H4 (cell line): ENCODE measurements at places on chromosomes 2 and 18.

DNA sequence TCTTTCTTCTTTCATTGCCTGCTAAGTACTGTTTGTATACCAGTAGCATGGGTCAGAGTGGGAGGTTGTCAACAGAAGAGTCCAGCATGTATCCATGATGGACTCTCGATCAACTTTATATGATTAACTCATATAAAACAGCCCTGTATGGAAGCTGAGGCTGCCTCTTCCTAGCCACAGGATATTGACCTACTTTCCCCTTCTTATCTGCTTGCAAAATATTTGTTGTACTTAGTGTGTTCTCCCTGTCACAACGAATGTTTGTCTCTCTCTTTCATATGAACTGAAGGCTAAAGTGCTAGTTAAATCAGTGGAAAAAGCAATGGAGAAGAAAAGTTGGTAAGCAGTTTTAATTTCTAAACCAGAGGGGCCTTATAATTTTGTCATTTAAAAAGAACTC, 17.8 kb downstream of the MYO1B start:
- DNase-seq = no peak

DNA sequence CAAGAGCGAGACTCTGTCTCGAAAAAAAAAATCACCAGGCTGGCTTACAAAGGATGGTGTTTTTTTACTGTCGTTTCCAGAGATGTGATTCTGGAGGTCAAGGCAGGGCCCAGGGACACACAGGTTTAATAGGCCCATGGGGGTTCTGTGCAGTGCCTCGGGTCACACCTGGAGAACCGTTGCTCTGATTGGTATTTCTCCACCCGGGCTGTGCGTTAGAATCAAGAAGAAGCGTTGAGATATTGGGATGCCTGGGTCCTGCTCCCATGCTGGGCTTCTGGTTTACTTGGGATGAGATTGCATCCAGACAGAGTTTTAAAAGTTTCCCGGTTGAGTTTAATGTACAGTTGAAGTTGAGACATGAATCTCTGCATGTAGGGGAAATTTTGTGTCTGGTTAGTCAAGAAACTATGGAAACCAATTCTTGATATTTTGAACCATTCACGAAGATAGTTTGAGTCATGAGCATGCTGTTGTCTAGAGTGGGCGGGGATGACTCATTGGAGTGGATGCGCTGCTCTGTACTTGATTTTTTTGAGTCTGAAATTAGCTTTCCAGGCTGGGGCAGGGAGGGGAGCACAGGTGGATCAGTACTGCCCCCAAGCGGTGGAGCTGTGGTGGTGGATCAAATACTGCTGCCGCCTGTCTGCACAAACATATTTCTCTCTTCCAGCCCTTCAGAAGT, 50.1 kb downstream of the GREB1 start:
- peak; percentile 83 for DNase-seq

- DNase-seq = no peak
These were observed 258.4 kb downstream of the CD226 start for GRCh38 chr18:69689121-69689759.

DNA sequence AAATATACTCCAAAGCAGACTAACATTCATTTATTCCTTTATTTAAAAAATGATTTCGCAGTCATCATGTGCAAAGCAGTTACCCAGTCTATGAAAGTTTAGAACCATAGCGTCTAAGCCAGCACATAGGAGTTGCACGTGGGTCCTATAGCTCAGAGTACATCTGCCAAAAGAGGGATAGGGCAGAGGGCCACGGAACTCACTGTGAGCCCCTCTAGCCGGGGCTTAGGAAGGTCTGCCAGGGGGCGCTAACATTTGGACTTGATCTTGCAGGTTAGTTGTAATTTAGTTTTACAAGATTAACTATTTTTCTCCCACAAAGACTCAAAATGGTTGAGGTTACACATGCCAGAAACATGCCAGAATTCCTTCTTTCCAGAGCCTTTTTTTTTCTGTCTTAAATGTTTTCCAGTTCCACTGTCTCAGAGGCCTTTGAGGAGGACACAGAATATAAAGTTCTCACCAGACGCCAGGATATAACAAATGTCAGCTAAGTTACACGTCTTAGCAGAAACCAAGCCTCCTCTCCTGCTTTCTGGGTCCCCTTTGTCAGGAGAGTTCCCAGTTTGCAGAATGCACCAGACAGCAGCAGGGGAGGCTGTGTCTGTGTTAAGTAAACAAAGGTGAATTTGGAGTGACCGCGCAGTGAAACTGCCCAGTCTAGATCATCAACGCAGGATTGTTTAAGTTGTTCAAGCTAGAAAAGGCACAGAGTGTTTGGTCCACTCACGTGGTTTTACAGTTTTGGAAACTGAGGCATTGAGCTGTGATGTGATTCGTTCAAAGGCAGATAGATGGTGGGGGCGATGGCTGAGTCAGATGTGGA, 292.0 kb downstream of the PRKCE start:
- DNase-seq = no peak

GRCh38 chr18:63213936-63214671, 105.5 kb downstream of the BCL2 start:
- DNase-seq = no peak

DNA sequence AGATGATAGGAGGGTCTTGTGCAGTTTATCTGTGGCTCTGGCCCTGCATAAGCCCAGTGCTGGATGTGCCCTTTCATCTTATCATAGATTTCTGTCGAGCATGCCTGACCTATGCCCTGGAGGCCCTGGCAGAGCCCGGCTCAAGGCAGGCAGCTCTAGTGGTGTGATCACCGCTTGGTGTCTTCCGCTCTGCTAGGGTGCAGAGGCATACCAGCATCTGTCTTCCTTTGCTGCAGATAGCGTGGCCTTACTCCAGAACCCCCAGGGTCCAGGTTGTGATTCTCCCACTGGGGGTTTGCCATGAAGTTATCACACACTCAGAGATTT, 13.7 kb upstream of the TRAF3IP1 start:
- DNase-seq = no peak

- no peak for DNase-seq
These were observed 29.3 kb upstream of the PID1 start for GRCh38 chr2:229300371-229300770.

DNA sequence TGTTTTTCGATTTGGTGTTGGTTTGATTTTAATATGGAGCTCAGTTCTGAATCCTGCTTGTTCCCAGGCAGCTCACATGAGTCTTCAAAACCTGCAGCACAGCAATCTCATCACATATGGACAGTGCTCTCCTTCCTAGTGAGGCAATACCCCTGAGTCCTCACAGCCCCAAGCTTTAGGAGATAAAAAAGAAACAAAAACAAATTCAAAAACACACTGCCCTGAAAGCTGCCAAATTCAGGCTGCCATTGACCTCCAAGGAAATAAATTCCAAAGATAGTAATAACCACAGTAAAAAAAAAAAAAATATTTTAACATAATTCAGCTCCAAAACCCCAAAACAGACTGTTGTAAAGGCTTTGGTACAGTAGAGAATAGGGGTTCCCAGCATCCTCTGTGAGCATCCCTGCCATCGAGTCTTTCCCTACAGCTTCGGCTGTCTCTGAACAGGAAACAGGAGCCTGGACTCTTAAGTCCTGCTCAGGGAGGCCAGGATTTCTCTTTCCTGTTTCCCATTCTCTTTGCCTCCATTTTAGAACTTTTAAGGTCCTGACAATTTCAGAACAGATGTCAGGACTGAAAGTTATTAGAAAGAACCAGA, 14.7 kb upstream of the SP3 start:
- DNase-seq = no peak

- no peak for DNase-seq
These were observed 21.4 kb upstream of the RFX8 start for GRCh38 chr2:101496279-101496678.
